KBM-7 (cell line): ENCODE measurements at places on chromosomes 12 and 14.

DNA sequence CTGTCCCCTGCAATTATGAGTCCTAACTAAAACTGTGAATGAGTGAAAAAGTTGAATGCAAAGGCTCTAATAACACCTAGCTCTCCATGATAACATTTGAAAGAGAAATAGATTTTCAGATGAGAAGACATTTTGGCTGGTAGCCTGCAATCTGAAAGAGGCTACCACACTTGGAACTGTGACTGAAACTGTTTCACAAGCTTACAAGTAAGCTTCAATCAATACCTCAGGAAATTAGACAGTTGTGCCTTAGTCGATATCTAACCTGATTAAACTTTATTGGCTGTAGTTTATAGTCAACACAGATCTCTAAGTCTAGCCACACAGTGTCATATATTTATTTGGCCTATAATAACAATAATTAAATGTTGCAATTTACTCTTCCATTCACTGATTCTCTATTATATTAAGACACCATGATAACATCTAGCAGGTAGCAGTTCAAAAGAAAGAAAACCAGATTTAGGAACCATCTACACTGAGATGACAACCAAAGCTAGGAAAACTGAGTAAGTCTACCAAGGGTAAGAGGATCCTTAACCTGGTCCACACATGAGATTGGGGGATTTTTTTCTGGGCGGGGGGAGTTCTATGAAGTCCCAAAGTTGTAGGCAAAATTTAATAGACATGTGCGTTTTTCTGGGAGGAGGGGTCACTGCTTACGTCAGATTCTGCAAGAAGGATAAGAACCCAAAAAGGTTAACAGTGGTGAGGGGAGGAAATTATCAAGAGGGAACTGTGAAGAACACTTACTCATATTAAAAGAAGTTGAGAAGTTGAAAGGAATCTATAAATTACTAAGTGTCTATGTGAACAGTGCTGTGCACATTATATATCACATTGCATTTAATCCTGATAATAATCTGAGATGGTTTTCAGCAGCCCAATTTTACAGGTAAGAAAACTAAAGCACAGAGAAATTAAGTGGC is 65.8 kb downstream of the NUMB start:
- no peak for DNase-seq

DNA sequence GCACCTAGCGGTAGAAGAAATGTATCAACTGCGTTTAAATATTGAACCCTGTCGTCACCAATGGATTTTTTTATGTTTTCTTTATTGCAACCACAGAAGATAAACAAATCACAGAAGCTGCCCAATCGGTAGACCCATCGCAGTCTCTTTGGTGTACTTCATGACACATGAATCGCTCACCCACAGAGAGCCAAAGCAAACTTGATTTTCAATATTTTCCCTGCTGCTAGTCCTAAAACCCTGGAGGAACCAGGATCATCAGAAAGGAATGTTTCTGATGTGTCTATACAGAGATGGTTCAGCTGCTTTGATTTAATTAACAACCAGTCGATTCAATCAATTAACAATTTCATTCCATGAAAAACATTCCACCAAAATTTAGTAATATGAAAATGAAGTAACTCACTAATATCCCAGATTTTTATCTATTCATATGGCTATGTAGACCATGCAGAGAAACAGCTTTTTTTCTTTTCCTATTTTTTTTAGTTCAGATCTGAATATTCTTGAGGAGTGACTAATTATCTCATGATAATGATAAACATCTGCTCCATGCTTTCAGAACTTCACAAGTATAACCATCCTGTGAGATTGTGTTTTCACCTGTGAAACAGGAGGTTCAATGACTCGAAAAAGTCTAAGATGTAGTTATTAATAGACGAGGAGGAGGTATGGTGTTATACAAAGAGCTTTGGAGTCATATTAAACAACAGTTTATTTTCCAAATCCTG is 46.1 kb downstream of the DIO2 start:
- no peak for DNase-seq

DNA sequence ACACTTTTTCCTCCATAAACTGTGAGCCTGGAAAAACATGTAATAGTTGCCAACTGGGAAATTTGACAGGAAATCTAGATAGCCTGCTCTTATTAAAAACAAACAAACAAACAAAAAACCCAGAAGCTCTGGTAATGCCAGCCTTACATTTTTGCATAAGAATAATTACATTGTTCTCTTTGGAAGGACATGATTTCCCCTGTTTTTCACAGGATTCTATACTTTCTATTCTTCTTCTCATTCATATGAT is 137.9 kb downstream of the AEBP2 start:
- DNase-seq: no peak

DNA sequence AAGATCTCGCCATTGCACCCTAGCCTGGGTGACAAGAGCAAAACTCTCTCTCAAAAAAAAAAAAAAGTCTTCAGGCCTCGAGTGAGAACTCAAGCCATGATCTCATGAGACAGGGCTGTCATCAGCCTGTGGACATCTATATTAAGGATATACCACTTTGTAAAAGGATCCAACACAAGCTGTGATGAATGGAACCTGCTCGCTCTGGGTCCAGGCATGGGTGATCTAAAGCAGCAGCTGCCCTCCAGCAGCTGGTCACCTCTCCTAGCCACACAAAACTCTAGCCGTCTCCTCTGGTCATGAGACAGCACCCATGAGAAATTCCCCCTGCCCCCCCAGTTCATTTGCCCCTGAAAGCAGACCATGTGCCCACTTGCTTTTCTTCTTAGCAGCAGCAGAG is 19.1 kb upstream of the DGLUCY start:
- DNase-seq: no peak

DNA sequence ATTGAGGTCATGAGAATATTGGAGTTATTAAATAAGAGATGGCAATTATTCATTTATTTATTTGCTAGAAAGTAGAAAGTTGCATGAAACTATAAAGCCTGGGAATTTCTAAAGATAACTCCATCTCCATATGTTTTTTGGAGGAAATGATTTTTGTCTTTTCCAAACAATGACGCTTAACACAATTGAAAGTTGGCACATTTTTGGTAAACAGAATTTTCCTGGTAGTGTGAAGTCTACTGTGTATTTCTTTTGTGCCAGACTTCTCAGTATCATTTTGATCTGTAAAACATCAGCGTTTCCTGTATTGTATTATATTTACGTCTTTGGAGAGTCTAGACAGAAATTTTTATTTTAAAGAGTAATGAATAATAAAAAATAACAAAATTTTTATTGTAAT is 33.7 kb upstream of the PTPRB start:
- no peak for DNase-seq

DNA sequence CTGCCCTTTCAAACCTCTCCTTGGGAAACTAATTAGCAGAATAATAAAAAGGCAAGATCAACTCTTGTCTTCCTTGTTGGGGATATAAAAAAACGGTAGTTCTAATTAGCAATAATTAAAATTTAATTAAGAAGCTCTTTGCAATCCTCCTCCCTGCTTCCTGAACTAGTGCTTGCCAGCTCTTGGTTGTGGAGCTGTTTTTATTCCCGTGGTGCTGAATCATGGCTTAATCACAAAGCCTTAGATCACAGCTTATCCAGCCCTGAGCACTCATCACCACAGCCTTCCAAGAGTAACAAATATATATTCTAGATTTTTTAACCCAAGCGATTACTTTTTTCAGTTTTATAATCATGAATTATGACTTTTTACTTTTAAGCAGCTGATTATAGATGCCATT is 63.2 kb upstream of the INSM2 start:
- DNase-seq: no peak

- DNase-seq: no peak
These were observed 105.4 kb upstream of the MED13L start for GRCh38 chr12:116382686-116383530.

DNA sequence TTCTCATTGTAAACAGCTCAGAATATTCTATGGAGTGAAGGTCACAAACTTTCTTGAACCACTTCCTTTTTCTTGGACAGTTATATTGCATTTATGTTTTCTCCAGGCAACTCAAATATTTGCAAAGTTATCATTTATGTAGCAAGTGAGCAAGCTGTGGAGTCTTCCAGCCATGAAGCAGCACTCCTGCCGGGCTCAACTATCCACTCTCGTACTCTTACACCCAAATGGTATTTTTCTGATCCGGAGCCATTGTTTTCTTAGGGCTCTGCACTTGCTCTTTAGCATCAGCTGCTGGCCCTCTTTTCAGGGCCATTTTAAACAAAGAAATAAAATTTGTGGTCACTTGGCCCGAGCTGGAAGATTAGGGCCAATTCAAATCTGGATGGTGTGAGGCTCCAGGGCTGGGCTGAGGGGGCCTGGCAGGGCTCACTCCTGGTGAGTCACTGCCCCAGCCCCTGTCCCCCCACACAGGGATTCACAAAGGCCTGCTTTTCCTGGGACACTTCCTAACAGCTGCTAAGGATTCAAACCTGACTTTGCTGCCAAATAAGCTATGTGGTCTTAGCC is 19.7 kb downstream of the SYNE3 start:
- DNase-seq: peak; percentile 25

DNA sequence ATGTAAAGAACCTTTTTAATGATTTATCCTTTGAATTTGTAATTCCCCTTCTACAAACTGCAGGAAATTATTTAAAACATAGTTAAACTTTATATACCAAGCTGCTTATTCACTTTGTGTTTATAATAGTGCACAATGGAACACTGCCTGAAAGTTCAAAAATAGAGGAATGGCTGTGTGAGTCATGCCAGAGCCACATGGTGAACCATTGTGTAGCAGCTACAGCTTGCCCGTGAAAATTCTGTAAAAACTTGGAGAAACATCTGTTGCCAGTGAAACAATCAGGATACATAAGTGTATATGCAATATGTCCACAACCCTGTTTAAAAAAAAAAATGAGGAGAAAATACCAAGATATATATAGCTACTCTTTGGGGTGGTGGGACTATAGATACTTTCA is 59.5 kb downstream of the VEZT start:
- DNase-seq: no peak

DNA sequence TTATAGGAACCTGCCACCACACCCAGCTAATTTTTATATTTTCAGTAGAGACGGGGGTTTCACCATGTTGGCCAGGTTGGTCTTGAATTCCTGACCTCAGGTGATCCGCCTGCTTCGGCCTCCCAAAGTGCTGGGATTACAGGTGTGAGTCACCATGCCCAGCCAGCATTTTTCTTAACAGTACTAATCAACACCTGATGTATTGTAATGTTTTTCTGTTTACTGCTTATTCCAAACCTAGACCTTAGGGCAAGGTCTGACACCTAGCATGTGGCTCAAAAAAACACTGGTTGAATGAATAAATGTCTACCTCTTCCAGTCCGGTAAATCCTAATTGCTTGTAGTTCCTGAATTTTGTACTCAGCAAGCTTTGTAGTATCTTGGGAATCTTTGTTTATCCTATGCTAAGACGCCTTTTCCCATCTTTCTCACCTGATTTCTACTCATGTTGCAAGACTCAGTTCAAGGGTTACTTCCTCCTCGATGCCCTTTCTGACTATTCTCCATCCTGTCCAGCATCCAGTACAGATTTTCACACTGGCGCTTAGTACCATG is 2.8 kb downstream of the PAN2 start:
- DNase-seq: no peak

- DNase-seq: no peak
These were observed 646.9 kb downstream of the DIO2 start for GRCh38 chr14:79564371-79564770.

DNA sequence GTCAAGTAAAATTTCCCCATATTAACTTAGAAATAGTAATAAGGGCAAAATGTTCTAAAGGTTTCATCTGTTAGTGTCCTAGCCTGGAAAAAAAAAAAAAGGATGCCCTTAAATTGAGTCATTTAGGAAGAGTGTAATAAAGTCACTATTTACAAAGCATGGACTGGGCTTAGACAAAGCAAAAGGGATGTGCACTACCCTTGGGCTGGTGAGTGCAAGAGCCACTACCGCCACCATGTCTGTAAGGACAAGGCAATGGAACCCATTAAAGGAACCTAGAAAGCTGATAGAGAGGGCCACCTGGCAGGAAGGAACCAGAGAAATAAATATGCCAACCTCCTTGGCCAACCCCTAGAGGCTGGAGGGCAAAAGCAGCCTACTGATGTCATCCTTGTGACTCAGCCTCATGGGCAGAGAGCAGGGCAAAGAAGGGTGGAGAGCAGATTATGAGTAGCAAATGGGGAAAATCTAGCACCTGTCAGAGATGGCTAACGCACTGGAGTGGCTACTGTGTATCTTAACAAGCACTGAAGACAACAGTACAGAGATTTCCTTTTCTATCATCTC is 59.5 kb upstream of the FUT8 start:
- no peak for DNase-seq
